ENCODE measurements at places on chromosomes 13 and 19.

GRCh38 chr19:3554254-3555083 is 2.9 kb downstream of the MFSD12 start:
- DNase-seq, result no peak

- no peak for DNase-seq
Measured at GRCh38 chr19:53870485-53870844, 2.8 kb downstream of the MYADM start.

DNA sequence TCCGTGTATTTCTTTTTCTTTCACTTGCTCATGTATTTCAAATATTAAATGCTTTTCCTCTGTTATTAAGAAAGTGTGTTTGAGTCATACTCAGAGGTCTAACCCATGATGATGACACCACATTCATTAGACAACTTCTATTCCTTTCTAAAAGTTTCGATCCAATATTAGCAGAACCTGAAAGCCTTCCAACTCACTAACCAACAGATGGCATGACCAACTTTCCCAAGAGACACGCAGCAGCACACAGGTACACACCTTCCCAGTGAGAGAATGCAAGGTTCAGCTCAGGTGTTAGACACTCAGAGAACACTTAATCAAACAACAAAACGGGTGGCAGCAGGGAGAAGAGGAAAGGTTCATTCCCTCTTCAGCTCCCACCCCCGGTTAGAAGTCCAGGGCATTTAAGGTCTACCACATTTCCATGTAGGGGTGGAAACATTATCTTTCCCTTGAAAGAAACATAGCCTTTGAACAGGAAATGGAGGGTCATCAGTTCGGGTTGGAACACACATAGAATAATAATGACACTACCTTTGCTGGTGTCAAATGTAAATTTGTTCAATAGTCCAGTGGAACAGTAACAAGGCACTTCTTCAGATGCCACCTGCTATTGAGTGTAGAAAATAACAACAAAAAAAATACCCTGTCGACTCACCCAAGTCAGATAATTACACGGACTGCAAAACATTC is 404.2 kb downstream of the COG6 start:
- no peak for DNase-seq

GRCh38 chr13:100594731-100595130 is 6.1 kb upstream of the GGACT start:
- no peak for DNase-seq

GRCh38 chr19:46976845-46977320 is 42.8 kb upstream of the NPAS1 start:
- no peak for DNase-seq

DNA sequence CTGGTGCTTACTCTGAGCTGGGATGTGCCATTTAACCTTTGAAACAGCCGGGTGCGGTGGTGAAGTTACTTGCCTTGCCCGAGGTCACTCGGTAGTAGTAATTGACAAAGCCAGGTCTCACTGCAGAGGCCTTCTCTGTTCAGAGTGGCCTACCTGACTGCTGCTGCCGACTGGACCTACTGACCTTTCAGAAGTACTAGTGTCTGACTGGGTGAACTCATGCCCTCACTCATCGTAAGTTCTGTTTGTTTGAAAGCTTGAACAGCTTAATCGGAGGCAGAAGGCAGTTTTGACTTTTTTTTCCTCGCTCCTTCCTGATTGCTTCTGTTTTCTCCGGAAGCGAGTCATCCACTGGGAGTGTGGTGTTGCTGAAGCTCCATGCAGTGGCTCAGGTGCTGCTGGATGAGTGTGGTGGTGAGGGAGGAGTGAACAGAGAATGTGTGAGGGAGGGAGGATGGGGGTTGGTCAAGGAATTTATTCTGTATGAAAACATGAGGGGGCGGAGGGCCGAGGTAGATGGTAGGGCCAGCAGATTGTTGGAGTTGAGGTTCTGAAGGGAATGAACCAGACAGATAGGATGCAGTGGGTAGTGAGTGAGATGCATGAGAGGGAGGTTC is 2.7 kb downstream of the SPINT2 start:
- DNase-seq, result no peak

GRCh38 chr13:40207001-40207478 is 459.4 kb downstream of the FOXO1 start:
- DNase-seq, result no peak

GRCh38 chr13:113538689-113539058 is 45.9 kb upstream of the TFDP1 start:
- no peak for DNase-seq

DNA sequence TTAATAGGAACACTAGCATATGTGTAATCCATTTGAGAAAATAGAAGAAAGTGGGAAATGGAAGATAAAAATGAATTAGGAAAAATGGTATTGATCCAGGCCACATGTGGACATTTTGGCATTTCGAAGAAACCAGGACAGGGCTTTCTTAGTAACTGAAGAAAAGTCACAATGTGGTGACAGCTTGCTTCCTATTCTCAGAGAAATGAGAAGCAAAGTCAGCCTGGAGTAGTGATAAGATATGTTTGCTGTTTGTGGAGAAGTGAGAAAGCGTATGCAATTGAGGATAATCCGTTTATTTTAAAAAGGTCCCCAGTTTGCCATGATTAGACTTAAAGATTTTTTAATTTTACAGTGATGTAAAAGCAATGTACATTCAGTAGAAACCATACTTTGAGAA is 127.9 kb downstream of the SLITRK6 start:
- no peak for DNase-seq

DNA sequence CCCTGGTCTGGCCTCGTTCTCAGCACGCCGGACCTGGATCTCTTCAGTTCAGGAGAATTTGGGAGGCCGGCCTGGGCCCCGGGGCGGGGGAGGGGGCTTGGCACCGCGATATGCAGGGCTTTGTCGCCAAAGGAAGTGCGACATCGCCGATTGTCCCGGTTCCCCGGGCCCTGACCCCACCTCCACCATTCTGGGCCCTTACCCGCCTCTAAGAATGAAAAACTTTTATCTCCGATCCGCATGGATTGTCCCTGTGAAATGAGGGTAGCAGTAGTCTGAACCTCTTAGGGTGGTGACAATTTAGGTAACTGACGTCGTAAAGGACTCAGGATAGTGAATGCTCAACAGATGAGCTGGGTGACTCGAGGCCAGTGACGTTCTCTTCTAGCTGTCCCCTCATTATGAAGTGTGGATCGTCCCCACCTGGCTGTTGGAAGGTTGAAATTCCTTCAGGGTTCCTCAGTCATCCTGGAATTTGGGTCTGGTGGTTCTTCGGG is 650 bp downstream of the DDA1 start:
- no peak for DNase-seq

- no peak for DNase-seq
Measured at GRCh38 chr19:6065685-6066374, 44.5 kb downstream of the RFX2 start.

DNA sequence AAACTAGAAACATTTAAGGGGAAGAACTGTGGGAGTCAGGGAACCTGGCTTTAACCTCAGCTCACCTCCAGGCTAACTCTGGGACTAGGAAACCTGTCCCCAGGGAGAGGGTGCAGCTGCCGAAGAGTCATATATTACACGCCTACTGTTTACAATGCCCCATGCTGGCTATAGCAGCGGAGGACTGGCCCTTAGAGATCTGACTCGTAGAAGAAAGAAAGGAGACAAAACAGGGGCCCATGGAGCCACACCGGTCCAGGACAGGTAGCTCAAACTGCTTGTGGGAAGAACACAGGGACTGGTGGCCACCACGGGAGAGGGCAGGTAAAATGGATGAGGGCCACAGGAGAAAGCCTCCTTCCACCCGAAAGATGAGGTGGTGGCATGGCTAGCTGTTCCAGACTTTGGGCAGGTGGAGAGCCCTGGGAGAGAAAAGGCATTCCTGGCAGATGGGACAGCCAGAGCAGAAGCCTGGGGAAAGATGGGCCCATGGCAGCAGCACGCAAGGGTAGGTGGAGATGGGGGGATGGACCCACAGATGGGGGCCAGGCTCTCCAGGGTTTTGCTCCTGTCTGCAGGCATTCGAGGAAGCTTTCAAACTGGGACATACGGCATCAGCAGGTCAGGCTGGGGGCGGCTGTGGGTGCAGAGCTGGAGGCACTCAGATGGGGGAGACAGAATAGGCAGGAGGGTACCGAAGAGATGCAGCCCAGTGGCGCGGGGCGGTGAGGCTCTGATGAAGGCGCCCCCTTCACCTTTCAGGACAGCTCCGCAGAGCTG is 69.5 kb downstream of the LATS2 start:
- no peak for DNase-seq

- no peak for DNase-seq
Measured at GRCh38 chr13:29999492-30000369, 149.3 kb upstream of the UBL3 start.

DNA sequence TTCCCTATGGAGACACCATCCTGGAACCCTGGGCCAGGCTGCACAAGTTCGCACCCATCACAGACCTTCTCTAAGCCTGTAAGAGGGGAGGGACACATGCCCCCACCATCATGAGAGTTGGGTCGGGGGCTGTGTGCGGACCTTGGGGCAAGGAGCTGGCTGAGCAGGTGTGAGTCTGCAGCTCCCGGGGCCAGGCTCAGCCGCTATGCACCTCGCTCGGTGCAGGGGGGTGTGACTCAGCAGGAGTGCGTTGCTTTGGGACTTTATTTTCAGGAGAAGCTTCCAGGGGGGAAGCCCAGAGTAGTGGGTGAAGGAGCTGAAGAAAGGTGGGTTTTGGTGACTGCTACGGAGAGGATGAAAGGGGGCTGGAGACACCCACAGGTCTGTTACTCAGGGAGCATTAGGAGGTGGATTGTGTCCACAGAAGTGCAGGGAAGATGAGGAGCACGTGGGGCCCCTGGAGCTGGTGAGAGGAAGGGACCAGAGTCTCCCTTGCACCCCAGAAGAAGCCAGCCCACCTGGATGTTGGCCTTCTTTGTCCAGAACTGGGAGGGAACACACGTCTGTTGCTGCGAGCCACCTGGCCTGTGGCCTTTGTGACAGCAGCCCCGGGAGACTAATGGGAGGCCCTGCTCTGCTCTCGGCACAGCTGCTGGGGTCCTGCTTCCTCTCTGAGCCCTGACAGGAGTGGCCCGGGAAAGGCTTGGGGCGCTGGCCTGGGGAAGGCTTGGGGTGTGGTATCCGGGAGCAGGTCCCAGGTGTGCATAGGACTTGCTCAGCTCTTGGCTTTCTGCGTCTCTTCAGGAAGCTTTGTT is 162.6 kb downstream of the TEX29 start:
- no peak for DNase-seq

DNA sequence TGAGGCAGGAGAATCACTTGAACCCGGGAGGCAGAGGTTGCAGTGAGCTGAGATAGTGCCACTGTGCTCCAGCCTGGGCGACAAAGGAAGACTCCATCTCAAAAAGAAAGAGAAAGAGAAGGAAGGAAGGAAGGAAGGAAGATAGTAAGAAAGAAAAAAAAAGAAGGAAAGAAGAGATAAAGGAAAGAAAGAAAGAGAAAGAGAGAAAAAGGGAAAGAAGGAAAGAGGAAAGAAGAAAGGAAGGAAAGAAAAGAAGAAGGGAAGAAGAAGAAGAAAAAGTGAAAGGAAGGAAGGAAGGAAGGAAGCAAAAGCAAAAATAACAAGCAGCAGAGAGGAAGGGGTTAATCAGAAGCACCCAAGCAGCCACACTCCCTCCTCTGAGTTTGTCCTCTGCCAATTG is 32.1 kb downstream of the NWD1 start:
- DNase-seq, result no peak

DNA sequence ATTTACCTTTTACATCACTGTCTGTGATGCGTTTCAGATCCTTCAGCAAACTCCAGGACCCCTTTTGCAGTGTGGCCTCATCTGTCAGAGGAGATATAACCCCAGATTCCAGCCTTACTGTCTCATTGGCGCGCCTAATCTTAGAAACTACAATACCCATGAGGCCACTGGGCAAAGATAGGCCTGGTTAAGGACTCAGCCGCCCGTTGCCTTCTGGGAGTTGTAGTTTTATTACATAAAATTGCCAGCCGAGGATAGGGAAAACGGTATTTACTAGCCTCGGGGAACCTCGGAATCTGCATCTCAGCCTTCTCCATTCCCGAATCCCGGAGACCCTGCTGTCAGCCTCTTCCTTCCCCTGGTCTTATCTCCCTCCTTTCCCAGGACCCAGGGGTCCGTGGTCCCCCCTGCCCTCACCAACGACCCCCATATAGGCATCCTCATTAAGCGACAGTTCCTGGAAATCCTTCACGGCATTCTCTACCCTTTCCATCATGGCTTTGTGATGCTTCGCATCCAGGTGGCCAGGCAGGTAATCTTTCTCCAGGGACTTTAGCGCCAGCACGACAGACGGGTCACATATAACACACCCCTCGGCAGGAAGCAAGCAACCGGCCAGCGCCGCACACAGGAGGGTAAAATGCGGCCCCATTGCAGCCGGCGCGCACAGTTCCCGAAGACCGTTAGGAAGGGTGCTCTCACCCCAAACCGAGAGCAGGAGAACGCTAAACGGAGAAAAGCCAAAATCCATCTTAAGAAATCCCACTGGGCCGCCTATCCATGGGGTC is 1.3 kb downstream of the IZUMO1 start:
- DNase-seq, result peak; percentile 79

DNA sequence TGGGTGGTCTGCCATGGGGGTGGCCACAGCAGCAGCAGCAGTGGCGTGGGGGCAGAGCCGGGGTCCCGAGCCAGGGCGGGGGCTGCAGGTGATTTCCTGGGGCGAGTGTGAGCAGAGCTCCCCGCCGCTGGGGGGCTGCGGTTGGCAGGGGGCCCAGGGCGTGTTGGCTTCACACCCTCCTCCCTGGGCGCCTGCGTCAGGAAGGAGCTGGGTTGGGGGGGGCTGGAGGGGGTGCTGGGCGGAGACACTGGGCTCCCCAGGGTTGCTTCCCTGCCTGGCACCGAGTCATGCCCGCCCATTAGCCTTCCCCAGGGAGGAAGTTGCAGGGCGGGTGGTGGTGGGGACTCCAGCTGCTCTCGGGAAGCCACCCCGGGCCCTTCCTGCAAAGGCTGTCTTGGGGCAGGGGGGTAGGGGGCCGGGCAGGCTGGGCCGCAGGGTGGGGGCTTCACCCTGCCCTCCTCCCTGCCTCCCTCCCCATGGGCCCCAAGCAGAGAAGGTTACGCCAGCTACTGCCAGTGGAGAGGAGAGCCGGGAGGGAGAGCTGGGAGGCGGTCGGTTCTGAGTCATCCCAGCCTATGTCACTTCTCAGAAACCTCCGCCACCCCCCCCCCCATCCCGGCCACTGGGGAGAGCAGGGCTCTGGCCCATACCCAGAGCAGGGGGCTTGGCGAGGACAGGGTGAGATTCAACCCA is 4.6 kb downstream of the MIDN start:
- DNase-seq, result peak; percentile 70

DNA sequence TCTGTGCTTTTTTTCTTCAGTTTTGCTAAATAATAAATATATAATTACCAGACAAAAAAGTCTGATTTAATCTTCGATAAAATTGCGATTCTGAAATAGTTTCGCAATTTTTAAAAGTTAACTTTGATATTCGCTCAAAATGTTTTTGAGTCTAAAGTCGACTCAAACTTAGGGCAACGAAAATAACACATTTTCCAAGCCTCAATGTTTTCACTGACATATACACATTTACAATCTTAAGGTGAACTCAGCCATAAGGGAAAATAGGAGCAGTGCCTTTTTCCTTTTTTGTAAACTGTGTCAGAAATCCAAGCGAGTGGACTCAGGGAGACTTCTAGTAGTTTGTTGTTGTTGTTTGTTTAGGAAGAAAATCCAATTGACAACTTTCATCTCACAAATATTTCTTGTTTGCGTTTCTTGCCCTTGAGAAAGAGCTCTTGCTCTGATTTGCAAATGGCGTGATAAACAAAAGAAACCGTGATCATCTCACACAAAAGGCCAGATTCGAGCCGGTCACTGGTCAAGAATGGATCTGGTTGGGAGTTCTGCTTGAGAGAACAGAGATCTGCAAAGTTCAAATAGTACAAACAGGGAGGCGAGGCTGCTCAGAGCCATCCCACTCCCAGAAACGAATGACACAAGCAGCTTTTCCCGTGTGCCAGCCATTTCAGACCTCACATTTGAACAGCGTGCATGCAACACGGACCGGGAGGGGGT is 2.1 kb downstream of the SOX21 start:
- no peak for DNase-seq

All from NCI-H446 (cell line).